Panc1 (cell line): ENCODE measurements at places on chromosomes 16 and 17.

GRCh38 chr17:40303009-40303657, 5.8 kb upstream of the RARA start:
- peak; percentile 56 for DNase-seq

- no peak for DNase-seq
These were observed 6.1 kb downstream of the NOD2 start for GRCh38 chr16:50699326-50700159.

- DNase-seq: no peak
These were observed 12.2 kb upstream of the VAT1L start for GRCh38 chr16:77775911-77776909.

DNA sequence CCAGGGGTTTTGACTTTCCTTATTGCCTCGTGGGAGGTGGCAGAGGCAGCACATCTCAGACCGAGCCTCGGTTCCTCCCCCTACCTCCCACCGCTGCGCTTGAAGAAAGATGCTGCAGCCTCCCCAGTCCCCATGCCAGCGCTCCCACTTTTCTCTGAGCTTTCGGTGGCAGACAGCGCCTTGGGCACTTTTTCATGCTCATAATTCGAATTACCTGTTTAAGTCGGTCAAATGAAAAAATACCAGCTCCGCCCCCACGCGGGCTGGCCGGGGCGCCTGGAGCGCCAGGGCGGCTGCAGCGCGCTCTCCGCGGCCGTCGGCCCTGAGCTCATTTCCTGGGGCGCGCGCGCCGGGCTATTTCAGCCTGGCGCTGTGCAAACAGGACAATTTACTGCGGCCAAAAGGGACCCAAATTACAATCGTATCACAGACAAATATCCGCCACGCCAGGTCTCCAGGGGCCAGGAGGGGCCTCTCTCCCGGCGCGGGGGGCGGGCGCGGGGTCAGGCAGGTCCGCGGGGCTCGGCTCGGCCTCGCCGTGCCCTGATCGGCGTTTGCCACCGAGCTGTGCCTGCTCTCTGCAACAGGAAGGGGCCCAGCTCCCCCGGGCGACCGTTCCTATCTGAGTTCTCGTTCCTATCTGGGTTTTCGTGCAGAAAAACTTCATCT, 45.0 kb downstream of the SOST start:
- DNase-seq: no peak

- DNase-seq: no peak
These were observed 11.1 kb downstream of the PIMREG start for GRCh38 chr17:6455321-6455705.

DNA sequence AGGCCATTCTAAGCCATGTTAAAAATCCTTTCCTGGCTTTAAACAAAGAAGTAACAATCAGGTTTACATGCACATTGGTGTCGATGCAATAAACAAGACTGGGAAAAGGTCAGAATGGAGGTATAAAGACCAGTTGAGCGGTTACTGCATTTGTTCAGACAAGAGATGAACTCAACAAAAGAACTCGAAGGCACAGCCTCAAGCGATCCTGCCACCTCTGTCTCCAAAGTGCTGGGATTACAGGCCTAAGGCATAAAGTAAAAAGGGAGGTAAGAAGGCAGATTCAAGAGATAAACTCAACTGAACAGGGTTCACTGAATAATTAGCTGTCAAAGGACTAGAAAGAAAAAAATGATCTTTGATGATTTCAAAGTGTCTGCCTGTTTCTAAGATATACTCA, 39.4 kb downstream of the USP32 start:
- DNase-seq: no peak
